Globus pallidus (tissue), 1 donor: ENCODE measurements at places on chromosomes 1 and 21.

DNA sequence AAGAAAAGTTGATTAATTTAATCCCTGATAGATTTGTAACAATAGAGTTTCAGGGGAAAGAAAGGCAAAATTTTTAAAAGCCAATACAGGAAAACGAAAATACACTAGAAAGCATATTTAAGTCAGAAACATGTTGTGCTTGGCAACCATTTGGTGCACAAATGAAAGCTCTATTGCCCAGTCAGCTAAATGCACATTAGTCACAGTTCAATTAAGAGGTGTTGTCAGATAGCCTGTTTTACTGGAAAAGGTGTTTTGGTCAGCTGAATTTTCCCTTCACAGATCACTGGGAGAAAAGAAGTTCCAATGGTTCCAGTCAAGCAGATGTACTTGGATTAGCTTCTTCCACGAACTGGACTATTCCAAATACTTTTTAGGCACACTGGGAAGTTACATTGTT, 25.4 kb downstream of the RGS4 start:
- no peak for DNase-seq

DNA sequence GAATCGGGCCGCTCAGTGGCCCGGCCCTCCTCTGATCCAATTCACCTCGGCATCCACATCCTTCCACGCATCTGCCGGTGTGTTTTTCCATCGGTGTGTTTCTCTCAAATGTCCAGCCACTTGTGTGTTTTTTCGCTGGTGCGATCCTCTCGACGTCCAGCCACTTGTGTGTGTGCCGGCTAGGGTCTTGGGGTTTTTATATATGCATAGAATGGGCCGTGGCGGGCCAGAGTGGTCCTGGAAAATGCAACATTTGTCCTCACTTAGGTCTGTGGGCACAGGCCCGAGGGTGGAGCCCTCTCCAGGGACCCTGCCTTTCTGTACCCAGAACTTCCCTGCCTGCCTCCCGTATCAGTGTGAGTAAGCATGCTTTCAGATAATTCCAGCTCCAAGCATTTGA, 1106.4 kb downstream of the AMY1C start:
- no peak for DNase-seq

DNA sequence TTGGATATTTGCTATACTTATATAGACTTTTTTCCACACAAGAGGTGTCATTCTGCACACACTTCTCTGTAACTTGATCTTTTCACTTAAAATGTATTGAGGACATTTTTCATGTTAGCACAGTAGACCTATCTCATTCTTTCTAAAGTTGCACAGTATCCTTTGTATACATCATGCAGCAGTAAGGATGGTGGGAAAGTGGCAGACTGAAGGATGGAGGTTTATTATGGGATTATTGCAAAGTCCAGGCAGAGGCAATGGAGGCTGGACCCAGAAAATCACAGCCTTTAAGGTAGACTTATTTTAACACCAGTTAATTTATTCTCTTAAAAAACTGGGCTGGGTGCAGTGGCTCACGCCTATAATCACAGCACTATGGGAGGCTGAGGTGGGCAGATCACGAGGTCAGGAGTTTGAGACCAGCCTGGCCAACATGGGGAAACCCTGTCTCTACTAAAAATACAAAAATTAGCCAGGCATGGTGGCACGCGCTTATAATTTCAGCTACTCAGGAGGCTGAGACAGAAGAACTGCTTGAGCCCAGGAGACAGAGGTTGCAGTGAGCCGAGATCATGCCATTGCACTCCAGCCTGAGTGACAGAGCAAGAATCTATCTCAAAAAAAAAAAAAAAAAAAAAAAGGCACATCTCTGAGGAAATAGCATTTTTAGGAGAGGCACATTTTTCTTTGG, 25.8 kb downstream of the SLAMF1 start:
- no peak for DNase-seq

GRCh38 chr1:213690341-213690917, 297.3 kb upstream of the PROX1 start:
- no peak for DNase-seq

GRCh38 chr1:107526524-107527198, 385.8 kb downstream of the NTNG1 start:
- no peak for DNase-seq

DNA sequence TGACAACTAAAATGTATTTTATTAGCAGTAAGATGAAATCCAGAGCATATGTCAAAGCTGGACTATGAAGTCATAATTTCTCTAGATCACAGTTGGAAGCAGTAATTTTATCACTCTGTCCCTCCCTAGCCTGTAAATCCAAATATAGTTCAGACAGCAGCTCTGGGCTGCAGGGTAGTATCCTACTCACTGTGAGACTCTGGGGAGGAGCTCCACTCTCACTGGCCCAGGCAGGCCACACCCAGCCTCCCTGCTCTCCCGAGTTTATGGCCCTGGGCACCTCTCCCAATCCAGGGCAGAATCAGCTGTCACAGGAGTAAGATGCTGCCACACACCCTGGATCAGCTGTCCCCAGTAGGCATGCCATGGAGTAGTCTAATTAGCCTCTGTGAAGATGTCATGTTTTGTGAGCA, 131.1 kb downstream of the HLCS start:
- DNase-seq, result no peak

GRCh38 chr21:34009193-34009592, 64.2 kb upstream of the MRPS6 start:
- DNase-seq, result no peak

GRCh38 chr1:224816062-224816461, 113.4 kb upstream of the DNAH14 start:
- DNase-seq, result no peak

GRCh38 chr1:223486932-223487886, 94.0 kb downstream of the CCDC185 start:
- no peak for DNase-seq

DNA sequence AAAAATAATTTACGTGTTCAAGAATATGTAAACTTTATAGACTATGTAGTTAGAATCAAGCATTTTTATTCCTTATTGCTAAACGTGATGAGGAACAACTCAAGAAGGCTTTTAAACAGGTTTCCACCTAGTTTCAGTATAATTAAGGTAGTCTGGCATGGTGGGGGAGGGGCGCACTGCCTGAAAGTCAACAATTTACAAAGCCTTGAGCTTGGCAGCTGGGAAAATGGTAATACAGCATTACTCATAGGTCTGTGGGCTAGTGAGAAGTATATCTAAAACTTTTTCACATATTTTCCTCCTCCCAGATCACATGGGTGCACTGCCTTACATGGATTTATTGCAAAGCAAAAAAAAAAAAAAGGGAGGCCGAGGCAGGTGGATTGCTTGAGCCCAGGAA, 75.2 kb downstream of the EVI5 start:
- no peak for DNase-seq

DNA sequence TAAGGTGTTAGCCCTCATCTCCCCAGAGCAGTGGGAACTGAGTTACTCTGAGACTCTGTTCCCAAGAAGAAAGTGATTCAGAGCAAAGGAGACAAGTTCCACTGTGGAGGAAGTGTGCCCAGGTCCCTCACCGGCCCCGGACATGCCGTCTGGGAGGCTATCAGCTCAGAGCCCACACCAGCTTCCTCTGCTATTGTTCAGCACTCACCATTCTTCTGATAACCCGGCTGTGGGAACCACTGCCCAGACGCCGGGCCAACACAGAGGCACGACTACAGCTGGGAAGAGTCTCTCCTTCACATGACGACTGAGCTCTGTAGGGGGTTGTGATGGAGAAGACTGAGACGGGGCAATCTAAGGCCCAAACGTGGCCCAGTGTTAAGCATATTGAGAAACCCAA, 34.2 kb upstream of the GJA5 start:
- no peak for DNase-seq

DNA sequence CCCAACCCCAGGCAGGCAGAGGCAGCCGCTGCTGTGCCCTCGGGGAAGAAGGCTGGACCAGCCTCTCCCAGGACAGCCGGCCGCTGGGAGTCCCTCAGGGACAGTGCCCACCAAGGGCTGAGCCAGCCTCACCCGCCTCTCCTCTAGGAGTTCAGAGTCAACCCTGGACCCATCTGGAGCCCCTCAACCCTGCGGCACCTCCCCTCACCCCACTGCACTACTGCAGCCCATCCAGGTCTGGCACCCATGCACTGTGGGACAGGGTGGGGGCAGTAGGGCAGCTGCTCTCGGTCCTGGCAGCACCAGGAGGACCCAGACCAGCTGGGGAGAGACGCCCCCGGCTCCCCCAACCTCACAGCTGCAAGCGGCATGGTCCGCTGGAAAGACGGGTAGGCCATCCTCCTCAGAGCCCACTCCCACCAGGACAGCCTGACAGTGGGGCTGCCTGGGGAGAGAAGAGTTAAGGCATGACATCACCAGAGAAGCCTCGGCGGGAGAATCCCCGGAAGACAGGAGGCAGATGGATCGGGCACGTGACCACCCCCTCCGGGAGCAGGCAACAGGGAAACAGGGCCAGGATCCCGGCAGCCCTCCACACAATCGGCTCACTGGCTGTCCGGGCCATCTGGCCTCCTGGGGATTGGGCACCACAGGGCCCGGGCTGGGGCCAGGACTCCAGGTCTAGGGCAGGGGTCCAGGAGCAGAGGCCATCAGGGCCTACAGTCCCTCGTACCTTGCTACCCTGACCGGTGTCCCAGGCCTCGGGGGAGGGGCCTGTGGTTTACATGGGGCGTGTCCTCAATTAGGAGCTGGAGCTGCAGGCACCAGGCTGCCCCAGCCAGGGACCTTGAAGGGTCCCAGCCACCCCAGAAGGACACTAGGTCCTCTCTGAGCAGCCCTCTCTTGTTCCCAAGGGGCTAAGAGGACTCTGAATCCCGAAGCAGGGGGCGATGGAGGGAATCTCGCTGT, 3.1 kb downstream of the ACAP3 start:
- peak; percentile 96 for DNase-seq

GRCh38 chr21:43331962-43332828, 94.7 kb downstream of the SIK1 start:
- DNase-seq, result peak; percentile 94

GRCh38 chr1:22592919-22593790, 29.9 kb downstream of the EPHA8 start:
- DNase-seq, result no peak

DNA sequence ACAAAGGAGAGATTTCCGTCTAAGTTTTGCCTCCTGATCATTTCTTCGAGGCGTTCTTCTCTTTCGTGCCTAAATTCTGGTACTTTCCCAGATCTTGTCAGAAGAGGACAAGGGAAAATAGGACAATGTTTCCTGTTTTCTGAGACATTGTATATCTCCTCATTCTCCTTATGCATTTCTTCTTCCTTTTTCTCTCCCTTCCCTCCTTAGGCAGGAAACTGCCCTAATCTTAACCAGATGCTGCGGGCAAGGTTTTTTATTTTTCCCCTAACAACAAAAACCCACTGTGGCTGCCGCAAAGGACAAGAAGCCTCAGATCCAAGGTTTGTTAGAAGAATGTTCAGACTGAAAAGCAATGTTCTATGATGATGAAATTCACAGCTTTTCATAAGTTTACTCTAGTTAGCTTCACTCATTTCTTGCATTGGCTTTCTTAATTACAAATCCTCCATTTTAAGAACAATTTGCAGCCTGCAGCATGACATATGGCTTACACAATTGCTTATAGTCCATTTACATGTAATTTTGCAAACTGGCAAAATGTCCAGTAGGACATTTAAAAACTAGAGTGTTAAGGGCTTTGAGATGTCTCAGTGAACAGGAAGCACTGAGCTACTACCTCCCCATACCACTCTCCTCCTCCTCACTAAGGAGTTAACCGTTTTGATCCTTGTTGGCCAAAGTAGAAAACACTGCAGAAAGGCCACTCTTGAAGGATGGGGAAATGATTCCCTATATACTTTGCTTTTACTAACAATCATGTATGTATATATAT, 624 bp downstream of the CTSK start:
- DNase-seq, result no peak

- DNase-seq, result no peak
These were observed 30.3 kb downstream of the UBASH3A start for GRCh38 chr21:42433946-42434551.

DNA sequence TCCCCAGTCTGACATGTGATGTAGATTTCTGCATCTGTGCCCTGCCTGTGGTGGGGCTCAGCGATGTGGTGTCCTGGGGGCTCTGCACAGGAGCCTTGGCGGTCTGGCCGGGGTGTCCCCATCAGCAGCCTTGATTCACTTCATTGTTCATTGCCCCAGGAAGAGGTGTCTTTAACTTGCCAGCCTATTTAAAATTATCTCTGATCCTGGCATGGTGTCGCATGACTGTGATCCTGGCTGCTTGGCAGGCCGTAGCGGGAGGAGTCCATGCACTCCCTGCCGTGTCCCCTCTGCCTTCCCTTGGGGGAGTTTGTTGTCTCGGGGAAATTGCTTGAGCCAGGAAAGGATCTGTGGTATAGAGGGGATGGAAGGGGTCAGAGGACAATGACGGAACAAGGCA, 59.9 kb downstream of the TRIM11 start:
- DNase-seq, result no peak

- DNase-seq, result no peak
These were observed 63.2 kb downstream of the PRDM2 start for GRCh38 chr1:13763222-13763621.
